IPS DF 6.9 (cell line): ENCODE measurements at places on chromosomes 12 and 14.

GRCh38 chr14:68925373-68925772 is 53.7 kb downstream of the ACTN1 start:
- H3K27me3 ChIP-seq: no peaks in the 10 kb centered on the region
- no peaks in the 10 kb centered on the region; the same call in 1 of the 2 replicates for H3K4me1 ChIP-seq
- H3K4me3 ChIP-seq: no peak overlapping the region
- H3K36me3 ChIP-seq: no peaks in the 10 kb centered on the region; the same call in 1 of the 2 replicates

- no peak overlapping the region for H3K27ac ChIP-seq
- no peaks in the 10 kb centered on the region for H3K4me1 ChIP-seq
Measured at GRCh38 chr14:84792722-84793410, 737.1 kb upstream of the FLRT2 start.

- no peak overlapping the region for H3K4me3 ChIP-seq
- no peaks in the 10 kb centered on the region for H3K27me3 ChIP-seq
- DNase-seq: no peak
- H3K27ac ChIP-seq: no peak overlapping the region
- H3K4me1 ChIP-seq: no peaks in the 10 kb centered on the region
Measured at GRCh38 chr12:5155866-5156265, 112.2 kb downstream of the KCNA5 start.

GRCh38 chr12:28866296-28866695 is 282.8 kb upstream of the FAR2 start:
- H3K4me1 ChIP-seq: no peaks in the 10 kb centered on the region
- H3K27ac ChIP-seq: no peak overlapping the region
- peaks cover 3% of the 10 kb centered on the region; the same call in 1 of the 2 replicates for H3K27me3 ChIP-seq
- H3K4me3 ChIP-seq: no peak overlapping the region
- no peak for DNase-seq
